ENCODE measurements at places on chromosomes 3 and 15.
A peak's percentile ranks its signal among the peaks of the same experiment; 100 is the strongest.

GRCh38 chr15:50017522-50017921 lies 101.5 kb downstream of the ATP8B4 start:
- no peaks in the 10 kb centered on the region for H3K4me1 ChIP-seq
- no peak overlapping the region for H3K4me3 ChIP-seq
- no peak for DNase-seq

GRCh38 chr3:82494977-82495489 lies 733.6 kb upstream of the GBE1 start:
- no peaks in the 10 kb centered on the region for H3K4me1 ChIP-seq
- DNase-seq: no peak
- H3K36me3 ChIP-seq: no peaks in the 10 kb centered on the region
- no peak overlapping the region for H3K27ac ChIP-seq
- no peaks in the 10 kb centered on the region for H3K27me3 ChIP-seq

DNA sequence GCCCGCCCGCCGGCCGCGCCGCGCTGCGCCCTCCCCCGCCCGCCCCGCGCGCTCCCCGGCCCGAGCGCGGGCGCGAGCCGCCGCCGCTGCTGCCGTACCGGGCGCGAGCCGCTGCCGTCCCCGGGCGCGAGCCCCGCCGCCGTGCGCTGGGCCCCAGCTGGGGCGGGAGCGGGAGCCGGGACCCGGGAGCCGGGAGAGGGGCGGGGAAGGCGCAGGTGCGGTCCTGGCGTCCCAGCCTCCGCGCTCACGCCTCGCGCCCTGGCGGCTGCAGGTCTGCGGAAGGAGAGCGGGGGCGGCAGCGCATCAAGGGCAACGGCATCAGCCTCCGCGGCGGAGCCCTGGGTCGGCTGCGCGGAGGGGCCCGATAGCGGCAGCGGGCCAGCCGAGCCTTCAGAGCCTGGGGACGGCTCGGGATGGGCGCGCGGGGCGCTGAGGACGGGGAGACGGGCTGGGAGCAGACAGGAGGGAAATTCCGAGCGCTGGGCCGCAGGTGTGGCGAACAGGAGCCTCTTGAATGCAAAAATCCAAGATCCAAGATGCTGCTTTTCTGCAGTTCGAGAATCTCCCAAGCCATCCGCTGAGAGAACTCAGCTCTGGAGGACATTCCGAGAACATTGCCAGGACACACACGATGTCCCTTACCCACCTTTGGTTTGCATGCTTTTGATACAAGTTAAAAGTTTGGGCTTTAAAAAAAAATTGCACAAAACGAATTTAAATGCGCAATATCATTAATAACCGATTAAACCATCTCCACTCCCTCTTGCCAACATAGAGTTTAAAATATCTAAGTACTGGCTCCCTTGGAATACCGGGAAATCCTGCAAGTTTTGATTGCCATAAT lies 251.1 kb downstream of the TJP1 start:
- no peak for DNase-seq
- no peaks in the 10 kb centered on the region for H3K36me3 ChIP-seq
- no peak overlapping the region for H3K4me3 ChIP-seq
- no peak overlapping the region for H3K27ac ChIP-seq
- H3K4me1 ChIP-seq: no peaks in the 10 kb centered on the region

DNA sequence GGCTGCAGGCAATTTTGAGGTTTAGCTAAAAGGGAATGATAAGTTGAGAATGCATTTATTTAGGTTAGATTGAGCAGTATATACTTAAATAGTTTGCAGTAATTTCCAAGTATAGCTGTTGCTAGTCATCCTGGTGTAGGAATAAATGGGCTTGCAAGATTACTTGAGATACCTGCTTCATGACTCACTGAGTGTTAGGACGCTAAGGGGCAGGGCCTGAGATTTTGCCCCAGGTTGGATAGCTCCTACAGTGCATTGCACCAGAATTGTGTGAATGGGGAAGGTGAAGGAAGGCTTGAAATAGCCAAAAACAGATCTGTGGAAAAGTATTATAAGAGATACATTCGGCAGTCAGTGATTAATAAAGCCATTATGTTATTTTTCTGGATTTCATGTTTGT lies 72.8 kb downstream of the KCNH8 start:
- H3K27ac ChIP-seq: no peak overlapping the region
- H3K4me1 ChIP-seq: peaks cover 5% of the 10 kb centered on the region
- H3K4me3 ChIP-seq: no peak overlapping the region
- H3K36me3 ChIP-seq: no peaks in the 10 kb centered on the region
- no peak for DNase-seq

GRCh38 chr15:33831646-33832045 lies 136.7 kb upstream of the CHRM5 start:
- no peaks in the 10 kb centered on the region for H3K36me3 ChIP-seq
- no peak for DNase-seq
- H3K27me3 ChIP-seq: no peaks in the 10 kb centered on the region
- H3K4me1 ChIP-seq: no peaks in the 10 kb centered on the region
- H3K27ac ChIP-seq: no peak overlapping the region

GRCh38 chr3:171122240-171122639 lies 95.7 kb upstream of the SLC2A2 start:
- DNase-seq: no peak
- no peak overlapping the region for H3K27ac ChIP-seq
- peaks cover 20% of the 10 kb centered on the region for H3K36me3 ChIP-seq
- no peaks in the 10 kb centered on the region for H3K27me3 ChIP-seq
- no peak overlapping the region for H3K4me3 ChIP-seq
- no peaks in the 10 kb centered on the region for H3K4me1 ChIP-seq

DNA sequence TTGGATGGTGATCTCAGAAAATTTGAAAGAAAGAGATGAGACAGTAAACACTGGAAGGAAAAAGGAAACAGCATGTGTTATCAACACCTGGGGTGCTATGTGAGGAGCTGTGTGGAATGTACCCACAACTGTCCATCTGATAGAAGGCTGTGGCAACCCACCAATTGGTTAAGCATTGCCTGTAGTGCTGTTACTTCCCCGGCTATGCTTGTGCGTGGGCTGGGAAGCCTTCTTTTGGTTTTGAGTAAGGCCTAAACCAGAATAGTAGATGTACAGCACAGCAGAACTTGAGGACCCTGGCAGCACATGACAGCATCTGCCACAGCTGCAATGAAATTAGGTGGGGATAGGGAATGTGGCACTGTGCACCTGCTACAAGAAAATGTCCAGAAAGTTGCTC lies 184.5 kb downstream of the FHIT start:
- H3K4me3 ChIP-seq: no peak overlapping the region
- no peaks in the 10 kb centered on the region for H3K4me1 ChIP-seq
- no peaks in the 10 kb centered on the region for H3K36me3 ChIP-seq

DNA sequence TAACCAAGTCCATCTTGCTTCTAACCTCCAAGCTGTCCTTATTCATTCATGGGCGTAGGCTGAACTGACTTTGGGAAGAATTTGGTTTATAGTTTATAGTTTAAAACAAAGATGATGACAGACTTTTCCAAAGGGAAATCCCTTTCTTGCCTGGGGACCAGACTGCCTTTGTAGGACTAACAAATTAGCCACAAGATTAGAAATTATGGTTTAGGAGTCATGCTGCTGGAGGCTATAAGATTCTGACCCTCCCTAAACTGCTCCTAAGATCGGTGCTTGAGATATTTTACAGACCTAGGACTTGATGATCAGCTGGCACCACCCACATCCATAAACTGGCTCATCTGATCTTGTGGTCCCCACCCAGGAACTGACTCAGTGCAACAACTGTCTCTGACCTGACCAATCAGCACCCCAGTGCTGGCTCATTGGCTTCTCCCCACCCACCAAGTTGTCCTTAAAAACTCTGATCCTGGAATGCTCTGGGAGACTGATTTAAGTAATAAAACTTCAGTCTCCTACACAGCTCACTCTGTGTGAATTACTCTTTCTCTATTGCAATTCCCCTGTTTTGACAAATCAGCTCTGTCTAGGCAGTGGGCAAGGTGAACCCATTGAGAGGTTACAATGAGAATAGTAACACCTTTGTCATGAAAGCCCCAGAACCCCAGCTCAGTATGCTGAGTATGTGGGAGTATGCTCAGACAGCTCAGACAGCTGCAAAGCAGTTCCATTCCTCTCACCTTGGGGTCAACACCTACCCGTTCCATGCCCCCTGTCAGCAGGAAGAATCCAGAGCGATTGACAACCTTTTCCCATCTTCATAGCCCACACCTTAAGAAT lies 51.6 kb upstream of the C15orf39 start:
- no peaks in the 10 kb centered on the region for H3K27me3 ChIP-seq
- DNase-seq: peak; percentile 79
- H3K4me1 ChIP-seq: peaks cover 19% of the 10 kb centered on the region
- peak overlapping the region; percentile 82 for H3K27ac ChIP-seq
- no peaks in the 10 kb centered on the region for H3K36me3 ChIP-seq

- H3K4me3 ChIP-seq: no peak overlapping the region
- H3K36me3 ChIP-seq: no peaks in the 10 kb centered on the region
- H3K27ac ChIP-seq: no peak overlapping the region
- H3K4me1 ChIP-seq: no peaks in the 10 kb centered on the region
- no peak for DNase-seq
Measured at GRCh38 chr3:189013224-189013888, 158.4 kb upstream of the TPRG1 start.

- no peak overlapping the region for H3K27ac ChIP-seq
- DNase-seq: no peak
- no peaks in the 10 kb centered on the region for H3K4me1 ChIP-seq
- peaks cover 9% of the 10 kb centered on the region for H3K36me3 ChIP-seq
Measured at GRCh38 chr3:108566599-108566998, 22.6 kb downstream of the CIP2A start.
